ENCODE measurements at places on chromosomes 5 and 9. TPM values are rescaled to one million over a fixed set of nuclear protein-coding genes. Genes with fewer than 3 reads are reported as not detected.

The SPATA31D4 gene
- total RNA-seq, result not detected

The NR4A3 gene
- total RNA-seq, result under 0.01 TPM

The IL9 gene
- not detected for total RNA-seq

The TRIM32 gene
- total RNA-seq, result 28.4 TPM

The IFNA2 gene
- total RNA-seq, result not detected
